ENCODE measurements at places on chromosomes 4 and X. TPM values are rescaled to one million over a fixed set of nuclear protein-coding genes. Genes with fewer than 3 reads are reported as not detected.

GRCh38 chr4:77711469-77711868 is 105.8 kb downstream of the CXCL13 start:
- DNase-seq, result no peak

DNA sequence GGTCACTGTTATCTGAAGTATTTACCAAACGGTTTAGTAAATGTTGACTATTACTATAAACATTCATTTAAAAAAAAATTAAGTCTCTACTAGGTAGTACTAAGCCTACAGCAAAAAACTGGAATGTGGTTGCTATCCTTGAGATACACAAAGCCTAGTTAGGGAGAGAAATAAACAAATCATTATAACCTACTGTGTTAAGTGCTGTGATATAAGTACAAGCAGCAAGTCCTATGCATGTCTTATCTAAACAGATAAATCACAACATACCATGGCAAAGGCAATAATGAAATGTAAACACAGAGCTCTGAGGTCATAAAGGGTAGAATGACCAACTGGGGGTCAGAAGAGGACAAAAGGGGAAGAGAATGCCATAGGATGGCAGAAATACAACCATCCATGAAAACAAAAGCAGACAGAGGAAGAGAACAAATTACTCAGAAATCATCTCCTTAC is 92.2 kb downstream of the RNF150 start:
- no peak for DNase-seq

The PAGE2B gene
- not detected for polyA plus RNA-seq

The CSAG2 gene
- polyA plus RNA-seq, result not detected

DNA sequence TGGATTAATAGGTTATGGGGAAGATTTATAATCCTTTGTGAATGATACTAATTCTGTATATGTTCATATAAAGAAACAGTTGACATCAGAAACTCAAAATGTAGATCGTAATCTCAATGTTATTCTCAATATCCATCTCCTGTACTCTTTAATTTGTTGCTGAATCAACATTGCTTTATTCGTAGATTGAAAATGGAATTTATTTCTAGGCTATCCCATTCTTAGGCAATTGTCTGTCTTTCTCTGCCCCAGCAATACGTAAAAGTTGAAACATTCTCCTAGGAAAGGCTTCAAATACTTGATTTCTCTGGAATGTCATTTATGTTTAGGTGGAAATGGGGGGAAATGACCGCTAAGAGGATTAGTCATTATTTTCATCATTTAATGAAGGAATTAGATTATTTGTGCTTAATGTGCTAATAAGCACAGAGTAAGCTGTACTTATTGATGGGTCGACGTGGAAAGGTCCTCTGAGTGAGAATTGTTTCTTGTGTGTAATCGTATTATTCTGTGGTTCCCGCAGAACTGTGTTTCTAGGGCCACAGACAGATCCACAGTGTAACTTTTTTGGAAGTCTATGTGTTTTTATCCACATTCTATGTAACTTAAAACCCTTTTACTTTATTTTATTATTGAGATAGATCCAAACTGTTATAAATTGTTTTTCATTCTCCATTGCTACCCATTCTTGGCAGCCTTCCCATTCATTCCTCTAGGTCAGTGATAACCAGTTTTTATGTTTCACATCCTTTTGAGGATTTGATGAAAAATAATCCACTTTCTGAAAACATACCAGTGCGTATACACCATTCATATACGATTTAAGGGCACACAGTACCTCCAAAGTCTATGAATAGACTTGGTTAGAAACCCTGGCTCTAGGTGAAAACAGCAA is 262.9 kb downstream of the ARHGAP10 start:
- no peak for DNase-seq

The SLC6A14 gene
- polyA plus RNA-seq, result not detected

DNA sequence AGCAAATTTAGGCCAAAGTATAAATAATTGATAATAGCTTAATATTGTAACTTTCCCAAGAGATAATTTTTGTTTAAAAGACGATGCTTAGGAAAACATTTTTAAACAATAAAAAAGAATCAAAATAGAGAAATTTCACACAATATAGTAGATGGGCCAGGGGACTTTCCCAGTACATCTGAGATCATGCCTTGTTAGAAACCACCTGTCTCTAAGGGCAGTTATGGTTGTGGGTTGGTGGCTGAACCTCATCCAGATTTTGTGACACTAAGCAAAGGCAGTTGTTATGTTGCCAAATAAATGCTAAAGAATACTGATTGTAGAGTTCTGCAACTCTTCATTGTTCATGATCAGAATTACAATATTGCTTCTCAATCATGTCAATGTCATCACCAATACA is 270.6 kb downstream of the BANK1 start:
- no peak for DNase-seq
